ENCODE measurements at places on chromosomes 1 and 21.
A peak's percentile ranks its signal among the peaks of the same experiment; 100 is the strongest.

DNA sequence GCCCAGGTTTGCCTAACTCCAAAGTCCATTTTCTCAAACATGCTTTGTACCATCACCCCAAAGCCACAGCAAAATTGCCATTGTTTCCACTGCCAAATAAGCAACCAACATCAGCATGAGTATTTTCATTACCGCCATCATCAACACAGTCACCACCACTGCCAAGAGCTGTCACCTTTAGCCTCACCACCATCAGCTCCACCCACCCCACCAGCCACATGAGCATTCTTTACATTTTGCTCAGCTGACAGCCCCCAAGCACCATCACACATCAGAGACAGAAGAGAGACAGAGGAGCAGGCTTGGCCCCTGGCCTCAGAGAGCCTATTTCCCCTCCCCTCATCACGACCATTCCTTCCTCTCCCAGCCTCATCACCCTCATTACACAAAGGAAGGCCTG is 42.7 kb downstream of the TAS1R2 start:
- no peak for DNase-seq

DNA sequence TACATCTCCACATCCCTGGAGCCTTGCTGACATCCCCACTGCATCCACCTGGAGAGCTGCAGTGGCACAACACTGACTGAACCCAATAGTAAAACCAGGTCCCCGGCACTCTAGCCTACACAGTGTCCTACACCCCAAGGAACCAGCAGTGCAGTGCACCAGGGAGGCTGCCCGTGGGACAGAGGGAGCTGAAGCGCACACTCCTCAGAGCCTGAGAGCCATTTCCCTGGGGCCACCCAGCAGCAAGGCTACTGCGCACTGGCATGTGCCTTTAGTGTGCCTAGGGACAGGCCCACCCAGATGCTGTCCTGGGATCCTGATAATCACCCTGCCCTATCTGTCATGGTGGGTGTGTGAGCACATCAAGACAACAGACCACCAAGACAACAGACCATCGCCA is 31.9 kb downstream of the NSL1 start:
- DNase-seq = no peak

DNA sequence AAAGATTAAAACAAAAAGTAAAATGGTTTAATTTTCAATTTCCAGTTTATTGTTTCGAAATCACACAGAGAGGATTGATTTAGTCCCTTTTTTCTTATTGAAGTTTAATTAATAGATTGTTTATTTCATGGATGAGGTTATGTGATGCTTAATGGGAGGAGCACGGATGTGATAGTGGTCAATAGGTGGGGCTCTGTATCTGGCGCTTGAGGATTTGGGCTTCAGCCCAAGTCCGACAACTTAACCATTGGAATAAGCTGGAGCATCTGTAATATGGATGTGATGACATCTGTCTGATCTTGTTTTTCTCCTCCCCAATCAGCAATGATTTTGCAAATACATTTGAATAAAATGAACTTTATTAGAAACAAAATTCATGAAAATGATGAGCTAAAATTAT is 169.2 kb downstream of the LYPLAL1 start:
- DNase-seq = no peak

- no peak for DNase-seq
Measured at GRCh38 chr1:15799928-15800835, 7.3 kb downstream of the UQCRHL start.

DNA sequence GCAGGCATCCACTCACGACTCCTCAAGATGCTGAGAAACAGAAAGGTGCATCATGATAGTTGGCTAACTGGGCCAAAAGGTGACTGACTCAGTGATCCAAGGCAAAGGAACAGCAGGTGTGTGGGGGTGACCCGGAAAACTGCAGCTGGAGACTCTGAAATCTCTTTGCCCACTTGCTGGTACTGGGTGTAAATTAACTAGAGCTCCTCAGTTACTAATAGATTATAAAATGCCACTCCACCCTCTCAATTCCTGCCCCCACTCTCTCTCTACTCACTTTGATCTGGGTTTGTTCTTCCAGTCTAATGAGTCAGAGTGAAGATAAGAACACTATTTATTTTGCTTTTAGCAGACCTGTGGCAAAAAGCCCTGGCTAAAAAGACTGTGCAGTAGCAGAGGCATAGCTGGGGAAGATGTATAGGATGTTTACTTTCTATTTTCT is 7.2 kb upstream of the PIGC start:
- DNase-seq = no peak

DNA sequence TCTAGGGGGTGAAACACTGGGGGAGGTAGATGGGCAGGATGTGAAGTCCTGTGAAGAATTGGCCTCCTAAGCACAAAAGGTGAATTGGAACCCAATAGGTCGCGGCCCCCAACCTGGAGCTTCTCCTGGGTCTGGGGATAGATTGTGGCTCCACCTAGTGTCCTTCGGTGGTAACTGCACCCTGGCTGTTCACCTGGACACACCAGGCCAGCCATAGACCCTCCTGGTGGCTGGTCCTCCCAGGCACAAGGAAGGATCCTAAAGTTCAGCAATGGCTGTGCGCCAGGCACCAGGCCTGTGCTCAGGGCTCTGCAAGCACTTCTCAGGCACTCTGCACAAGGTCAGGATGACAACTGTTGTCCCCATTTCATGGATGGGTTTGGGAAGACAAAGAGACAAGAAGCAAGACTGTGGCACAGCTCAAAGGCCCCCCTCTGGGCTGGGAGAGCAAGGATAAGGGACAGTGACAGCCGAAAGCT is 13.5 kb downstream of the ESPN start:
- DNase-seq = no peak

DNA sequence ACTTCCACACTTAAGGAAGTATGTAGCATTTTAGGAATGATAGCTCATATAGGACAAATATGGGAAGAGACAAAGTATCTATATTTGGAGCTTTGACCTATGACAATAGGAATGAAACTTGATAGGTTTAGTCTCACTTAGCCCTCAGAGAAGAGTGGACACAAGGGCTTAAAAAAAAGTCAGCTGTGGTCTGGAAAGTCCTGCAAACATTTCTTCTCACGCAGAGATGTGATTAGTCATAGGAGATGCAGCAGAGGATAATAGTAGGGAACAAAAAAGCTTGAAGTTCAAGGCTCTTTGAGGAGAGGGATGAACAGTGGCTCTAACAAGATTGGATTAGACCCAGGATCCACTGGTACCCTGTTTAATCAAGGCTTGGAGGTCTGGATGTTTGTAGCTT is 14.8 kb upstream of the RNF220 start:
- no peak for DNase-seq

GRCh38 chr1:226223157-226223785 is at the start of gene MIXL1:
MIXL1 (plus strand) TSS chr1:226223664; CDS start chr1:226223682, 18 bp downstream.
- no peak for DNase-seq

DNA sequence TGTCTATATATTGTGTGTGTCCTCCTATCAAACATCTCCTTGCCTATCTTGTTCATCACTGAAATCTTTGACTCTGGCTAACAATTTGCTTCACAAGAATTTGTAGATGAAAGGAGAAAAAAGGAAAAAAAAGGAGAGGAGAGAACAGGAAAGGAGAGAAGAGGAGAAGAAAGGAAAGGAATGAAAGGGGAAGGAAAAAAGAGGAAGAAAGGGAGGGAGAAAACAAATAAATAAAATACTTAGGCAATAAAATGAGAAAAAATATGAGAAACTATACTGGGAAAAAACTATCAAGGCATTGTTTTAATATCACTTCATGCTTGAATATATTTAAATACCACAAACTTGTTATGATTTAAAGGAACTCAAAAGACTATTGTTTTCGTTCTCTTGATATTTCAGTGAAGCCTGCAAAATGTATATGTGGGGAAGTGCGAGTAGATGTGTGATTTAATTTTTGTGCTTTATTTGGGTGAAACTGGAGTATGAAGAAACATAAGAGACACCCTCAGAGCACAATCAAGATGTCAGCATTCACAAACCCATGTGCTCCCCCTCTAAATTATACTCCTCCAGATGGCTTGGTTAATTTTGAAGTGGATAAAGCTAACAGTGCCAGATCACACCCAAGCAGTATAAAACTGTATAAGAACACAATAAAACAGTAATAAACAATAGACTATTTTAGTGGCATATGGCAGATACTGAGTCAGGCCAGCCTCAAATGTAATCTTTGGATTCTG is 205.7 kb upstream of the SAMSN1 start:
- peak; percentile 89 for DNase-seq

GRCh38 chr1:55233145-55233777 is 18.1 kb upstream of the USP24 start:
- DNase-seq = no peak

DNA sequence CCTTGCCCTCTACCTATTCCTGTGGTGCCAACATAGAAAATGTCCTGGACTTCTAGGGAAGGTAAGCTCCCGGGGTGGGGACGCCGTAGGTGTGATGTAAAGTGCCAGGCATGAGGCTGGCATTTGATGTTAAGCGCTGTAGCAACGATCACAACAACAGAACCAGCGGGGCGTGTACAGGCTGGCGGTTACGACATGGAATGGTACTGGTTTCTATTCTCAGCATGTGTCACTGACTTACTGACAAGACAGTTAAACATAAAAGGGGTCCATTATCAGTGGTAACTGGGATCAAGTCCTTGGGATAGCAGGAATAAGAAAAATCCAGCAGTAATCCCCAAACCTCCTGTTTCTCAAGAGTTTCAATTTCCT is 58.9 kb downstream of the TGFBR3 start:
- no peak for DNase-seq

DNA sequence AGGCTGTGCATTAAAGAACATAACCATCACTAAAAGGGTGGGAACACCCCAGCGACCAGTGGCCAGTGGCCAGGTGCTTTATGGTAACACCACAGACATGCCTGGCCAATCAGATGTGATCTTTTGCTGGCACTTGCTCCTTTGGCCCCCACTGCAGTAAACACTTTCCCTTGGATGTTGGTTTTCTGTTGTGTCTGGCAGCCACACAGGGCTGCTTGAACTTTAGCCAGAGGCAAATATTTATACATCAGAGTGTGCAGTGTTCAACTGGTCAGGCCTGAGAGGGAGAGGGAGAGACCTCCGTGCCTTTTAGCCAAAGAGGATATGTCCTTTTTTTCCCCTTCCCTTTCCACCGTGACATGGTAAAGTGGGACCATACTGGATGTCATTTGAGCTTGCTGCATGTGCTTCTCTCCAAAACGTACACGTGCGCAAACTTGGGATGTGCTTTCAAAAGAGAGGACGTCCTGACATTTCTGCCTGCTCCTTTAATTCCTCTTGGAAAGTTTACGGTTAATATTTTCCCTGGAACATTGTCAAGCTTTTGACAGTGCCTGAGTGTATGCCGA is 101.2 kb downstream of the NFIA start:
- no peak for DNase-seq

DNA sequence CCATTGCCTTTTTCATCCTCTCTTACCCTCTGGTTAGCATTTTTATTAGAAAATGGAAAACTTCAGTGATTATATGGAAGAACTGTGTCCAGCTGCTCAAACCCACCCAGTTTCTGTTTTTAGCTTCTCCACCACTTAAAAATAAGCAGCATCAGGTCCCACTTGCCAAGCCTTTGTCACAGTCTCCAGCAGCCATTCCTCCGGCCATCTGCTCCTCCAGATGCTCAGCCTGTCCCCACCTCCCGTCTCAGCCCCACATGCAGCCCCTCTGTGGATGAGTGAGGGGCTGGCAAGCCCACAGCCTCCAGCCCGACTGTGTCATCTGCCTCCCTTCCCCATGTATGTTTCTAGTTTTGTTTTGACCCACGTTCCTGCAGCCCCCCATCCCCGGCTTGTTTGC is 289.7 kb downstream of the HHAT start:
- peak; percentile 74 for DNase-seq

GRCh38 chr1:29417971-29418370 is 181.6 kb downstream of the PTPRU start:
- DNase-seq = no peak

GRCh38 chr1:70672442-70672888 is 261.4 kb downstream of the CTH start:
- no peak for DNase-seq

DNA sequence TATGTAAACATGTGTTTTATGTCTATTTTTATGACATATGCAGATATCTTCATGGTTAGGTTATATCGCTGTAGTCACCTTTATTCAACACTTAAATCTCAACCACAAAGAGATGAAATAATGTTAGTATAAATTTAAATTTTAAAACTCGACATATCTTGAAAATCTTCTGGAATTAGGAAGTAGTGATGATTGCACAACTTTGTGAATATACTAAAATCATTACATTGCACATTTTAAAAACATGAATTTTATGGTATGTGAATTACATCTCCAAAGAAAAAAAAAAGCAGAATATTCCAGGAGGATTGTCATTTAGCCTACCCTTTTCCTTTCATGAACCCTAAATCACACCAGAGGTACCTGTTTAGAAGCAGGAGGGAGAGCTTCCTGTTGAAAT is 39.4 kb upstream of the CACYBP start:
- no peak for DNase-seq

DNA sequence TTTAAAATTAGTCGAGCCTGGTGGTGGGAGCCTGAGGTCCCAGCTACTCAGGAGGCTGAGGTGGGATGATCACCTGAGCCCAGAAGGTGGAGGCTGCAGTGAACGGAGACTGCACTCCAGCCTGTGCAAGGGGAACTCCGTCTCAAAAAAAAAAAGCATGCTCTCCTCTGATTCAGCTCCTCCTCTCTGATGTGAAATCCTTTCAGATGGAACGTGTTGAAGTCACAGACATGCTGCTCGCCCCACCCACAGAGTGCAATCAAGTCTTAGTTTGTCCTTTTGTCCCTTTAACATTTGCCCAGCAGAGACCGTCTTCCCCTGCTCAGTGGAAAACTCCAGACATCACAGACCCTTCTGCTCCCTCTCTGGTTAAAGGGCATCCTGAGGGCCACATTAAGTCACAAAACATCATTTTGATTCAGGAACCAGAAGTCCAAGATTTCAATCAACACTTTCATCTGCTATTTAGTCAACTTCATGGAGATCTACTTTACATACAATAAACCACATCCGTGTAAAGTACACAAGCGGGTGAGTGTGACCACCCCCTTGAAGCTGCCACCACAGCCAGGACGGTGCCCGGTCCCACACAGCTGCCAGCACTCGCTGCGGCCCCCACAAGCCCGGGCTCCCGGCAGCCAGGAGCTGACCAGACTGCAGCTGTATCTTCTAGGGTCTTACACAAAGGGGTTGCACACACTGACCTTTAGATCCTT is 18.9 kb upstream of the RNF223 start:
- no peak for DNase-seq

DNA sequence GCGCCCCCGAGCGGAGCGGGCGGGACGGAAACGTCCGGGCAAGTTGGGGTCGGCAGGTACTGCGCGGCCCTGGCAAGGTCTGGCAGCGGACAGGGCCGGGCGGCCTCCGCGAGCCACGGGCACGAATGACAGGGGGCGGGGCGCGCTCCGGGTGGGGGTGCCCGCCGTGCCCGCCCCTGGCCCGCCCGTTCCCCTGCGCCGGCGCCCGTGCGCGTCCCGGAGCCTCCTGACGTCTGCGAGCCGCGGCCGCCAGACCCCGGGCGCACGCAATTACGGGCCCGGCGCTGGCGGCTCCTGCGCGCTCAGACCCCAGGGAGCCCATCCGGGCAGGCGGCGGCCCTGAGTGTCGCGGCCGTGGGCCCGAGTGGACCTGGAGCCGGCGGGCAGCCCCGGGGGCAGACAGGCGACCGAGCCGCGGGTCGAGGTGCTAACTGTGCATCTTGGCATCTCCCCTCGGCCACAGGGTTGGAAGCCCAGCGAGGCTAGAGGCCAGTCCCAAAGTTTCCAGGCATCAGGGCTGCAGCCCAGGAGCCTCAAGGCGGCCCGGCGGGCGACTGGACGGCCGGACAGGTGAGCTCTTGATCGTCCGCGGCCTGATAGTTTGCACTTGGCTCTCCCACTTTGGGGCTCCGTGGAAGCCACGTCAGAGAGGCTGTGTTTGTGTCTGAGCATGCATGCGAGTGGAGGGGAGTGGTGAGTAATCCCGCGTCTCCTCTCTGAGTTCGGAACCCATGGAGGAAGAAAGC is 918 bp downstream of the MIB2 start:
- no peak for DNase-seq

GRCh38 chr1:116371752-116372151 is 1.3 kb upstream of the ATP1A1 start:
- DNase-seq = no peak
